ENCODE measurements at places on chromosomes 5 and 9.

DNA sequence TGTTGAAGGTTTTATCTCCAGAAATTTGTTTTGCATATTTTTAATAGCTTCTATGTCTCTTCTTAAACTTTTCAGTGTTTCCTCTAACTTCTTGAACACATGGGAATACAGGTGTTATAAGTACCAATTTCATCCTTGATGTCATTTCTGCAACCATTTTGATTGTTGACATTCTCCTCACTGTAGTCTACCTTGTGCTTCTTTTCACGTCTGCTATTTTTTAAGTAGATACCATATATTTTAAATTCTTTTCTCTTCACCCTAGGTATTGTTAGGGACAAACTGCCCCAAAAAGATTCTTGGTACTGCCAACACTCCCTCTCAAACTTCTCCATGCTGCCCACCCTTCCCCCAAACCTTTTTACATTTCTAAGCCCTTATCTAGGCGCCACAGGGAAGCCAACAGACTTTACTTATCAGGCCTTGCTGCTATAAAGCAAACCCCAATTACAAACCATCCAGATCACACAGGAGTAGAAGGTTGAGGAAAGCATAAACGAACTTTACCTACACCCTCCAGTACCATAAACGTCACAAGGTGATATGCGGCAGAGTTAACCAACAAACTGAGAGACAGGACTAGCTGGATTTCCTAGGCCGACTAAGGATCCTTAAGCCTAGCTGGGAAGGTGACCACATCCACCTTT lies 1165.3 kb downstream of the TAF11L14 start:
- no peak for DNase-seq

GRCh38 chr9:12212860-12213259 lies 480.3 kb upstream of the TYRP1 start:
- no peak for DNase-seq

DNA sequence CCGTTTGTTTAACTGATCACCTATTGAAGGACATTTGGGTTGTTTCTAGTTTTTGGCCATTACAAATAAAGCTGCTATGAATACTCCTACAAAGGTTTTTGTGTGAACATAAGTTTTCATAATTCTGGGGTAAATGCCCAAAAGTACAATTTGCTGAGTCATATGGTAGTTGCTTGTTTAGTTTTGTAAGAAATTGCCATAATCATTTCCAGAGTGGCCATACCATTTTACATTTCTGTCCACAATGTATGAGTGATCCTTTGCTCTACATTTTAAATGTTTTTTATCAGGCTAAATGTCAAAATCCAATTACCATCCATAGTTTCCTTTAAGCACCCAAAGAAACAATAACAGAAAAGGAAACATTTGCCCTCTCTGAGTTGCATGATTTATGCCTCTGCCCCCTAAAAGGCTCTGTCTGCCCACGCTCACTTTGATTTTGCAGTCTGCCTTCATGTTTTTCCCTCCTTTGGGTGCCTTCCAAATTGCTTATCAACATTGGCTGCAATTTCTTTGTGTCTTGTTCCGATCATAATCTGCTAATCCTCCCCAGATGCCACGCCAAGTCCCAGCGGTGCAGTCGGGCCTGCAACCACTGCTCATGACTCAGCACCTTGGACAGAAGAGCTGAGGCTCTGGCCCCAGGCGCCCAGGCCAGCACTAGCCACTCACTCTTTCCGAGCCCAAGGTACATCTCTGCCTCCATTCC lies 339.2 kb downstream of the PIK3R1 start:
- DNase-seq = no peak

- no peak for DNase-seq
Measured at GRCh38 chr5:154479944-154480750, 2.1 kb upstream of the HAND1 start.

GRCh38 chr5:147648597-147648996 lies 133.9 kb downstream of the JAKMIP2 start:
- DNase-seq = no peak

- no peak for DNase-seq
Measured at GRCh38 chr5:115354246-115354645, 57.8 kb upstream of the CCDC112 start.

- no peak for DNase-seq
Measured at GRCh38 chr5:96124589-96124988, 162.9 kb upstream of the ELL2 start.

GRCh38 chr5:34621277-34622097 lies 34.6 kb upstream of the RAI14 start:
- no peak for DNase-seq

GRCh38 chr9:806285-807156 lies 35.0 kb upstream of the DMRT1 start:
- no peak for DNase-seq

GRCh38 chr5:14016549-14016948 lies 72.1 kb upstream of the DNAH5 start:
- DNase-seq = no peak
